Calu3 (cell line): ENCODE measurements at places on chromosomes 5 and 9. TPM values are rescaled to one million over a fixed set of nuclear protein-coding genes. Genes with fewer than 3 reads are reported as not detected.
A peak's percentile ranks its signal among the peaks of the same experiment; 100 is the strongest.

Gene FBP2
- total RNA-seq: not detected in 2 replicates

- no peaks in the 10 kb centered on the region for H3K36me3 ChIP-seq
- peaks cover 37% of the 10 kb centered on the region for H3K27me3 ChIP-seq
- DNase-seq: no peak
Observed at GRCh38 chr9:97564291-97565175, 63.1 kb downstream of the TMOD1 start.

Gene PCDHGA3
- not detected in 2 replicates for total RNA-seq

GRCh38 chr9:128078504-128079434 is 10.7 kb downstream of the SLC25A25 start:
- peak overlapping the region; percentile 93 for H3K27ac ChIP-seq
- no peaks in the 10 kb centered on the region for H3K27me3 ChIP-seq
- H3K4me1 ChIP-seq: peaks cover 18% of the 10 kb centered on the region
- DNase-seq: peak; percentile 63

DNA sequence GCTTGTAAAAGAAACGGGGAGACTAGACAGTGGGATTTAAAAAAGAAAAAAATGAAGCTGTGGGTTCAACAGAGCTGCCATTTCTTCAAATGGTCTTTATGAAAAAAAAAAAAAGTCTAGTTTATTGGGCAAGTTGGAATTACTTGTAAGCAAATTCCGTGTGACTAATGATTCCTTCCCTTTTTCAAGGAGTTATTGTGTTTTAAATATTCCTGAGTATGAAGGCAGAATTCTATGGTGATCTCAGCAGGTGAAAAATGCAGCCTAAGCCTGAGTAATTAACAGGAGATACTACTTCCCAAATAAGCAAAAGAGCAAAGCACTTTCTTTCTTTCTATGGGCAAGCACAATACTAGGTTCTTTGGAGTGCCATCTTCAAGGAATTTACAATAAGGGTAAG is 481.9 kb downstream of the ZNF608 start:
- DNase-seq: no peak
- peaks cover under 1% of the 10 kb centered on the region for H3K36me3 ChIP-seq
- no peaks in the 10 kb centered on the region for H3K4me1 ChIP-seq
- H3K4me3 ChIP-seq: no peak overlapping the region
- no peaks in the 10 kb centered on the region for H3K27me3 ChIP-seq

Gene CERCAM
- 11.5 and 14.5 TPM in 2 replicates for total RNA-seq

Gene TSSK1B
- not detected in 2 replicates for total RNA-seq
